ENCODE measurements at places on chromosomes 6 and 20.

DNA sequence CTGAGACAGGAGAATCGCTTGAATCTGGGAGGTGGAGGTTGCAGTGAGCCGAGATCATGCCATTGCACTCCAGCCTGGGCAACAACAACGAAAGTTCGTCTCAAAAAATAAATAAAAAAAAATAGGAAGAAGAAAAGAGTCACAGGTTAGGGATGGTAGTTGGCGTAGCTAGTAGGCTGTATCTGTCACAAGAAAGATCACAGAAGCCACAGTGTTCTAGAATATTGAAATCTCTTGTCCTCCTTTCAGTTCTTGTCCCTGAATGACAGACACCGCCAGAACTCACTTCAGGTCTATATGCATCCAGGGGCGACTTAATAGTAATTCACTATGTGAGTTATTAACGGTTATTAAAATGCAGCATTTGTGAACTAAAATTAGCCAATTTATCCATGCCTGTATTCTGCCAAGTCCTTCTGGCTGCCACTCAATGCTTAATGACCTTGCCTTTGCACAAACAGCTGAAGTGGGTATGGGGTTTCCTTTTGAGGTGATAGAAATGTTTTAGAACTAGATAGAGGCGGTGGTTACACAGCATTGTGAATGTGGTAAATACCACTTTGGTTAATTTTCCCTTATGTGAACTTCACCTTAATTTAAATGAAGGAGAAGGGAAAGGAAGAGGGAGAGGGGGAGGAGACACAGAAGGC, 41.3 kb upstream of the ZMYND8 start:
- no peak for DNase-seq

- peak; percentile 12 for DNase-seq
These were observed 15.1 kb downstream of the TBC1D32 start for GRCh38 chr6:121319112-121319553.

DNA sequence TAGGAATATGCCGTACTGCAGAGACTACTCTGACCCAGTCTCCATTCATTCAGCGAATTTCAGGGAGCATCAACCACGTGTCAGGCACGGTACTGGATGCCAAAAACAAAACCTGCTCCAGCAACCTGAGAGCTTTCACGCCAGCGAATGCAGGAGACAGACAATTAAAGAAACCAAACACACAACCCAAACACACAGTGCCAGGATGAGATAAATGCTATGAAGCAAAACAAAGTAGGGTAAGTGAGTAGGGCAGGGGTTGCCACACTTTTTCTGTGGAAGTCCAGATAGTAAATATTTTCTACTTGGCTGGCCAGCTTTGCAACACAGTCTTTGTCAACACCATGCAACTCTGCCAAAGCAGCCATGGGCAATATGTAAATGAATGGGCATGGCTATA, 10.0 kb downstream of the MOCS1 start:
- no peak for DNase-seq

GRCh38 chr6:111912904-111913303, 39.7 kb upstream of the FYN start:
- DNase-seq: no peak

- DNase-seq: no peak
These were observed 149.2 kb upstream of the SHLD1 start for GRCh38 chr20:5600982-5601381.

- DNase-seq: peak; percentile 53
These were observed 146.5 kb upstream of the ZNF217 start for GRCh38 chr20:53739799-53740785.

- DNase-seq: no peak
These were observed 84.2 kb upstream of the FOXC1 start for GRCh38 chr6:1525364-1526038.

GRCh38 chr20:4684837-4685413, 36.8 kb upstream of the PRND start:
- peak; percentile 25 for DNase-seq

DNA sequence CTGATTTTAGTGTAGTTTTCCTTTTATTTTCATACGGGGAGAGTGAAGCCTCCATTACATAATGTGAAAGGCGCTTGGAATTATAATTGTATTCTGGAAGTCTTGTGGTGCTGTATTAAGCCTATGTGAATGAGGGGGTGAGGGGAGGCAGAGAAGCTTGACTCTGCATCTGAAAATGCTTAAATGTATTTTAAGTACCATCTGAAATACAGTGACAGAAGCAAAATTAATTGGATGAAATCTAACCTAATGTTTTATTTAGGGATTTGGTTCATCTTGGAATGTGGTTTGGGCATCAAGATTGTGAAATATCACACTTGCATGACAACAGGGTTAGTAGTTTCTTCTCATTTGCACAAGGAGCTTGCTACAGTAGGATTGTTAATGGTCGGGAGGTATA, 41.2 kb downstream of the TMEM200A start:
- DNase-seq: peak; percentile 62

GRCh38 chr6:44002067-44002592, 125.1 kb downstream of the MRPL14 start:
- DNase-seq: peak; percentile 54

DNA sequence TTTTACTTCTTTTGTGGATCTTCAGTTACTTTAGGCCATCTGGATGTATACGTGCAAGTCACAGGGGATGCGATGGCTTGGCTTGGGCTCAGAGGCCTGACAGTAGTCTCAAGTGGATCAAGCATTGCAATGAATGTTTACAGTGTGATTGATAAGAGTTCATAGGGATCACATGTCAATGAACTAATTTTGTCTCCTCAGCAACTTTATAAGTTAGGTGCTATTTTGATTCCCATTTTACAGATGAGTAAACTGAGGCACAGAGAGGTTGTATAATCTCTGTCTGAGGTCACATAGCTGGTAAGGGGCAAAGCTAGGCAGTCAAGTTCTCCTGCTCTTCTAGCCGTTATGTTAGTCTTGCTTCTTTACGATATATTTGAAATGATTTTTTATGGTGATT, 13.5 kb downstream of the MEI4 start:
- DNase-seq: no peak

GRCh38 chr6:133407320-133408100, 166.4 kb downstream of the EYA4 start:
- peak; percentile 27 for DNase-seq

DNA sequence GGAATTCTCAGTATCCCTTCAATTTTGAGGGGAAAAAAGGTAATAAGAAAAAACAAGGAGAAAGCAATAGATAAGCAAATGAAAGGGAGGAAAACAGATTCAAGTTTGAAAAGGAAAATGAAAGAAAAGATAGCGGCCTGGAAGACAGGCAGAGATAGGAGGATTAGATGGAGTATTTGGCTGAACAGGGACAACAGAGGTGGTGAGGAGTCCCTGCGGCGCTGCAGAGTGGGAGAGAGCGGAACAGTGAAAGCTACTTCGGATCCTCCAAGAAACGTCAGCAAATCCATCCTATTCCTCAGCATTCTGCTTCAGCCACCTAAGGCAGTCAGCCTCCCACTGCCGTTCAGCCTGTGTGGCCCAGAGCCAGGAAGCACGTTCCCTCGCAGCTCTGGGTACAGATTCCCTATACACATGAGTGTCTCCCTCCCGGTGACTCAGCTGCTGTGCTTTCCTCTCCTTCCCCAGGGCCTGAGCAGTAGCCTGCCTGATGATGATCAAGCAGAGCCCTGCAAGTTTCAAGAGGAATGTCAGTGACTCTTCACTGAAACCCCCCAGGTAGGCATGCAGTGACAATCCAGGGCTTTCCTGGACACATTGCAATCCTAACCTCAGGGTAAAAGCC, 43.4 kb upstream of the CDYL start:
- DNase-seq: peak; percentile 97

GRCh38 chr6:4647414-4648365, 128.5 kb upstream of the CDYL start:
- peak; percentile 84 for DNase-seq

All from fibroblast of skin of abdomen (primary cell).